ENCODE measurements at places on chromosomes 4 and X.

DNA sequence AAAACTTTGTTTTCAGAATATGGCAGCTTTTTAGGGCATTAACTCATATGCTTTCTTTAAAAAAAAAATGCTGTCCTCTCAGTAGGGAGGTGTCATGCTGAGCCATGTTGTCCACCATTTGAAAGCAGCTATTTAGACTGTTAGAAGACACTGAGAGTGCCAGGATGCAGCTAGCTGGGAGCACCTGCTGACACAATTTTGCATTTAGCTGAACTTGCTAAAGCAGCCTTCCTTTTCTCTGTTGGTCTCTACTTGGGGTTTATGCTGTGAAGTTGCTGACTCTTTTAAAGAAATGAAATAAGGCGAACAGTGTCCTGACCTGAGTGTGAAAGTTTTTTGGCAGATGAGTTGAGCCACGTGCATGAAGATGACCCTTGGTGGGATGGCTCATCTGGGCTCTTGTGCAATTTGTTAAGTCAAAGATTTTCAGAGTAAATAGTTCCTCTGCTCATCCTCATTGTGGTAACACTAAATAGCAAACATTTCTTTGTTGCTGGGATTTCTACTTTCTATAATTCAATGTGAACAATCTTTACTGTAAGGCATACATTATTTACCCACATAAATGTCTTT is 64.5 kb downstream of the CDS1 start:
- no peak for DNase-seq

DNA sequence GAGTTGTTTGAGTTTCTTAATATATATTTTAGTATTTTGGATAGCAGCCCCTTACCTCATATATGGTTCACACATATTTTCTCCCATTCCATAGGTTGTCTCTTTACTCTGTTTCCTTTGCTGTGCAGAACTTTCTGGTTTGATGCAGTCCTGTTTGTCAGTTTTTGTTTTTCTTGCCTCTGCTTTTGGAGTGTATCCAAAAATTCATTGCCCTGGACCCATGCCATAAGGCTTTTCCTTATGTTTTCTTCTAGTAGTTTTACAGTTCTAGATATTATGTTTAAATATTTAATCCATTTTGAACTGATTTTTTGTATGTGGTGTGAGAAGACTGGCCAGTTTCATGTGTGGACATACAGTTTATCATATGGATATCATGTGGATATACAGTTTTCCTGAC is 58.5 kb upstream of the NUDT6 start:
- no peak for DNase-seq

DNA sequence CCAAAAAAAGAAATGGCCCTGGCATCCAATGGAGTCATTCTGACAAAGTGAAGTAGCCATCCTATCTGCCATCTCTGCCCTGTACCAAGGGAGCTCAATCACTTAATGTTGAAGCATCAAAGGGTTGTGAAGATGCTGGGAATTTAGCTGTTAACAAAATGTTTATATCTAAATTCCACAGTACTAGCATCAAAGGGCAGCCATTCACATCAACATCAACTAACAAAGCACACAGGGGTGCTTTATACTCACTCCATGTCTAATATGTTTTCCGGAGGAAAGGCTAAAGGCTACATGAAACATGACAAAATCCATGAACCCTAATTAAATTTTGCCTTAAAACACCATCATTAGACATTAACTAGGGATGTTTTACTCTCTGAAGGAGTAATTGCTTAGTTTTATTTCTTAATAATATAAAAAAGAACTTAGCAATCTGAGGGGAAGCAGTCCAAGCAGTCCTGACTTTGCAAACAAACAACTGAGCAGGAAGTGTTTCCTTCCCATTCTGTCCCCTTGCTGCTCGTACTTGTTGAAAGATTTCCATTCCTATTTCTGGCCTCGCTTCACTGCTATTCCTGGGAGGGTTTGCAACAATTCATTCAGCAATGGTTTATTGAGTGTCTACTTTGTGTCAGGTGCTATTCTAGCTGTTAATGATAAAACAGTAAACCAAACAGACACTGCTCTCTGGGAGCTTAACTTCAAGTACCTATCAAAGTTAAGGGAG is 208.6 kb upstream of the SLC7A11 start:
- DNase-seq, result no peak

- no peak for DNase-seq
These were observed 119.2 kb downstream of the DDX53 start for GRCh38 chrX:23118890-23119527.

DNA sequence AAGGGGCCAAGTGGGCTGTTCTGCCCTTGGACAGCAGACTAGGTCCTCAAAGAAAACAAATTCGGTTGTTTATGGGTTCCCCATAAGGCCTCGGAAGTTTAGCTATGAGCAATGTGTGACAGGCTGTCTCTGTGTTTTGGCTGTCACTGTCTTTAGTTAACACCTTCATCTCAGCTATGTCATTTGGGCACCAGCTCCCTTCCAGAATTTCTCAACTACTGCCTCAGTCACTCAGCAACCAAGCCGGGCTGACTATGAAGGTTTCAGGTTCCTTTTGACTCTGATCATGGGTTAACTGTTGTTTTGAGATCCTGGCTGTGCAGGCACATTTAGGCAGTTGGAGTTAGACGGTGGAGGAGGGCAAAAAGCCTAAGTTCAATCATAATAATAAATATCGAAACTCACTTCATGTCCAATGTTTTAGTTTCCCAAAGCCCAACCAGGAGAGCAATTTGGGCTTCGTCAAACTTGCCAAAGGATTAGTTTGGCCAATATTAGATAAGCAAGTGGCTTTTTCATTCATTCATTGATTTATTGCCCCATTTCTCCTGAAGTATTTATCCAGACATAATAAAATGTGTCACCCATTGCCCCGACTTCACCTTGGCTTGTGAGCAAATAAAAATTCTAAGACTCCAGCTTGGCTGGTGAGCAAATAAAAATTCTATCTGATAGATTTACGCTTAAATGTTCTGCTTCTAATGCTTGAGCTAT is 9.1 kb upstream of the PAGE1 start:
- no peak for DNase-seq

- DNase-seq, result no peak
These were observed 60.1 kb upstream of the ADRA2C start for GRCh38 chr4:3706111-3706511.

- DNase-seq, result peak; percentile 52
These were observed 40.4 kb upstream of the PDHA1 start for GRCh38 chrX:19303256-19303880.

DNA sequence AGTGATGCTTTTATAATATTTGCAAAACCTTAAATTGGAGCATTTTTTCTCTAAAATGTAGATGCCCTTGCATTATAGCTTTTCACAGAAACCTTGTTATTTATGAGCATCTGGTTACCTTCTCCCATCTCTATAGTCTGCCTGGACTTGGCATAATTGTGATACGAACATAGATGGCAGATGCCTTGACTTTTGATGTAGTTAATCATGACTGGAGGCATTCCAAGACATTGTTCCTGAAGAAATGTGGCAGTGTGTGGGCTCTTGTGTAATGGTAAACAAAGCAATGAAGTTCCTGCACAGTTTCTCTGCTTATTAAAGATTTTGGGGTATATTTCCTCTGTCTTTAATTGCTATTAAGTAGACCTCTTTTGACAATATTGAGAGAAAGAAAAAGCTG is 500.1 kb downstream of the PCDH19 start:
- DNase-seq, result no peak

DNA sequence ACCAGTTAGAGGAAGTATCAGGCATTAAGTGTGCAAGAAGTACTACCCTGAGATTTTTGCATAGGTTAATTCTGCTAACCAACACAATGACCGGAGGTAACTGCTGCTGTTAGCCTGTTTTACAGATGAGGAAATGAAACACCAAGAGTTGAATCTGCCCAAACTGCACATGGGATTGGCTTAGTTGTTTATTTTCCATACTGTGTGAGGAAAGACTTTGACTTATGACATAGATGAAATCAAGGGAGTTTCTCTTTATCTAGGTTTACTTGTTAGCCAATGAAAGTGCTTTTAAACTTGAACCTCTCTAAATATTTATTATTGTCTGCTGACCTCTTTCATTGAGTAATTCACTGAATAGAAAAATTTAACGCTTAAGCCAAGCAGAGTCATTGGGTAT is 10.3 kb downstream of the GUCY1B1 start:
- DNase-seq, result no peak

DNA sequence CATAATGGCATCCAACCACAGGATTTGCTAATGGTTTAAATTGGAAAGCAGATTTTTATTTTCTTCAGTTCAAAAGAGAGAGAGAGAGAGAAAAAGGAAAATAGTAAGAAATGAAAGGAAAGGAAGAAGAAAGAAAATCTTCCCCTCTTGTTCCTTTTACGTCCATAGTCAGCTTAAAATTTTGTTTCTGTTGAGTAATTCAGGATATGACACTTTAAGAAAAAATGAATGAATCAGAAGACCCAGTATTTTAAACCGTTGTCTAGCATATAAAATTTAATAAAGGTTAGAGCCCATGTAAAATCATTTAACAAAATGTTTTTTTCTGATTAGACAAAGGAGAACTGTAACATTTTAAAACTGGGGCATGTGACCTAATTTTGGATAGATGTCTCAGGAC is 391.8 kb upstream of the EPHA5 start:
- DNase-seq, result no peak

DNA sequence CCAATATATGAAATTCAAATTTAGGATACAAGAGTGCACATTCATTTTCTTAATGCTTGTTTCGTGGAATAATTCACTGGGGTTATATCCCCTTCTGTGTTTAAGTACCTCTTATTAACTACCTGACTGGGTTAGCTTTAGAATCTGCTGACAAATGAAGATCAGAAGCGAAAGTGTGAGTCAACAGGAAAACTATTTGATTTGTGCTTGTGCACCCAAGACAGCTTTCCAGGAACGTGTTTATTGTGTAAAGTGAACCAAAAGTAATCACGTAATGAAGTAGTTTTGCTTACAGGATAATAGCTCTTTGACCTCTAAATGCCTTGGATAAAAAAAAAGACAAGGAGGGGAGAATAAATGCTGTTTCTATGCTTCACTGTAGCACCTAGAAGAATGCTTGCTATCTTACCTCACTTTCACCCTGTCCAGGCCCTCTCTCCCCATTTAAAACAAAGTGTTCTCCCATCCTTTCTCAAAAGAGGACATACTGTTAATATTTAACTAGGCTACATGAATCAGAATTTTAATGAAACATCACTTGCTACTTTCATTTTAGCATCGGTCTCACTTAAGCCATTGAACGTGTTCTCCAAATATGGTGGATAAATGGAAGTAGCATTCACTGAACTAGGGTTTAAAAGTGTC is 141.9 kb downstream of the THOC2 start:
- no peak for DNase-seq

GRCh38 chr4:161280929-161281328 is 882.9 kb downstream of the FSTL5 start:
- DNase-seq, result no peak

- DNase-seq, result no peak
These were observed 101.1 kb downstream of the ZDHHC15 start for GRCh38 chrX:75421688-75422230.

- no peak for DNase-seq
These were observed 36.7 kb downstream of the SMIM20 start for GRCh38 chr4:25950461-25951389.

DNA sequence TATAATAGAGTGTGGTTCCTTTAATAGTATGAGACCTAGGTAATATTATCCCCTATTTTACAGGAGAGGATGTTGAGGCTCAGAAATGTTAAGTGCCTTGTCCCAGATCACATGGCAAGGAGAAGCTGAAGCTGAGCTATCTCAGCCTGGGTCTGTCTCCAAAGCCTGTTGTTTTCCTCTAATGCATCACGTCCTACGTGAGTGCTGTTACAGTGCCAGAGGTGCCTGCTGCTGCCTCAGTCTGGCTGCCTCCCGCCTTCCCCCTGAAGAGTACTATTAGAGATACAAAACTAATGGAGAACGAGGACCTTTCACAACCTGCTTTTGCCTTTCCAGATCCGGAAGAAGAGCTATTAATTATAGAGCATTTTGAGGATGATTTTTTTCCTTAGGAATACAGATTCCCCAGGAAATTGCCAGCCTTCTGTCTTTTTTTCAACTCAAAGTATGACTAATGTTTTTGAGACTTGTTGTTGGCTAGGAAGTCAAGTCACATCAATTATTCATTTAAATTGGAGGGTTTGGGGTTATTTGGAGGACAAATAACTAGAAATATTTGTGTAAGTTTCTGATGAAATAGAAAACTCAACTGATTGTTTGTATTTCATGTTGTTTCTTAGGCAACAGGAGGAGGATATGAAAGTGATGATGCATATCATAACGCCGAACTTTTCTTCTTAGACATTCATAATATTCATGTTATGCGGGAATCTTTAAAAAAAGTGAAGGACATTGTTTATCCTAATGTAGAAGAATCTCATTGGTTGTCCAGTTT is 43.9 kb upstream of the MTMR1 start:
- DNase-seq, result no peak

DNA sequence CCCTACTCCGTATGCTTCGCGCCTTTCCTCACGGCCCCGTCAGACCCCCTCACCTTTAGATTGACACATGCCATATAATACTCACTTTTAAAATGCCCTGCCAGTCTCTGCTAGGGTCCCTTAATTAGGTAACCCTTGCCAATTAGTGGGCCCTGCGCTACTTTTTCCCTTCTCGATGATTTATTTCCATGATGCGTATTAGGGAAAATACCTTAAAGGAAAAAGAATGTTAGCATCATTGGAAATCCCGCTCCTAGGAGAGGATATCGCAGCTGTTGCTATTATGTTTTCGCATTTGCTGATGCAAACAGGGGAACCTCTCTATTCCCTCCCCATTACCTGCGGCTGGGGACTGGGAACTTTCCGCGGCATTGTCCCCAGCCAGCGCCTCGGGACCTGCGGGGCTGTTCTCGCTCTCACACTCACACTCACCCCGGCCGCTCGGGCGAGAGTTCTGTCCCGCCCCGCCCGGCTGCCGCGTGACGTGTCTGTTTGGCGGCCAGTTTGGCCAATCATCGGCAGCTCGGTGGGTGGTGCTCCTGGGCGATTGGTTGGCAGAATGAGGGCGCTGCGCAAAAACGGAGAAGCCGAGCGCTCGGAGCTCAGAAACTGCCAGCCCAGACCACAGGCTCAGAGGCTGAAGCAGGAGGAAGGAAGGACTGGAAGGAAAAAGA is at the start of gene PCDH10:
PCDH10 (plus strand) TSS at position 605 of the 674 bp plus-strand sequence. CDS start 847 bp downstream, outside the sequence.
- DNase-seq, result peak; percentile 99

GRCh38 chr4:109414938-109415337 is 18.7 kb upstream of the SEC24B start:
- no peak for DNase-seq

- DNase-seq, result no peak
These were observed 515.4 kb downstream of the ZNF674 start for GRCh38 chrX:46029777-46030176.

GRCh38 chrX:12919051-12919450 is 12.6 kb downstream of the TLR8 start:
- DNase-seq, result no peak

GRCh38 chr4:98565681-98566301 is 92.6 kb downstream of the TSPAN5 start:
- no peak for DNase-seq

GRCh38 chr4:124939908-124940307 is 227.4 kb upstream of the ANKRD50 start:
- DNase-seq, result no peak

- no peak for DNase-seq
These were observed 7.2 kb upstream of the STK26 start for GRCh38 chrX:132015875-132016274.

Data from right forelimb (tissue), 1 donor.